Sigmoid colon (tissue), 7 donors: ENCODE measurements at places on chromosomes 11 and 22. TPM values are rescaled to one million over a fixed set of nuclear protein-coding genes. Genes with fewer than 3 reads are reported as not detected.

GRCh38 chr11:102576350-102576749 lies 45.8 kb upstream of the MMP7 start:
- no peak overlapping the region for H3K4me3 ChIP-seq
- H3K36me3 ChIP-seq, result no peaks in the 10 kb centered on the region
- H3K27me3 ChIP-seq, result no peaks in the 10 kb centered on the region
- no peaks in the 10 kb centered on the region for H3K4me1 ChIP-seq

GRCh38 chr11:1861435-1862411 lies 8.8 kb downstream of the LSP1 start:
- DNase-seq, result no peak
- H3K27ac ChIP-seq, result no peak overlapping the region
- H3K4me3 ChIP-seq, result no peak overlapping the region
- no peaks in the 10 kb centered on the region for H3K4me1 ChIP-seq

- no peak for DNase-seq
- no peak overlapping the region for H3K27ac ChIP-seq
- H3K4me1 ChIP-seq, result no peaks in the 10 kb centered on the region
- H3K36me3 ChIP-seq, result no peaks in the 10 kb centered on the region
Observed at GRCh38 chr11:108891143-108891542, 226.3 kb downstream of the DDX10 start.

- H3K4me3 ChIP-seq, result no peak overlapping the region
- DNase-seq, result no peak
- H3K36me3 ChIP-seq, result peaks cover 11% of the 10 kb centered on the region
- no peaks in the 10 kb centered on the region for H3K4me1 ChIP-seq
- no peaks in the 10 kb centered on the region for H3K27me3 ChIP-seq
Observed at GRCh38 chr22:41535244-41535643, 9.0 kb downstream of the POLR3H start.

- H3K4me3 ChIP-seq, result no peak overlapping the region
- no peaks in the 10 kb centered on the region for H3K27me3 ChIP-seq
- no peaks in the 10 kb centered on the region for H3K36me3 ChIP-seq
- DNase-seq, result no peak
Observed at GRCh38 chr22:48223488-48224190, 1461.2 kb downstream of the TBC1D22A start.

DNA sequence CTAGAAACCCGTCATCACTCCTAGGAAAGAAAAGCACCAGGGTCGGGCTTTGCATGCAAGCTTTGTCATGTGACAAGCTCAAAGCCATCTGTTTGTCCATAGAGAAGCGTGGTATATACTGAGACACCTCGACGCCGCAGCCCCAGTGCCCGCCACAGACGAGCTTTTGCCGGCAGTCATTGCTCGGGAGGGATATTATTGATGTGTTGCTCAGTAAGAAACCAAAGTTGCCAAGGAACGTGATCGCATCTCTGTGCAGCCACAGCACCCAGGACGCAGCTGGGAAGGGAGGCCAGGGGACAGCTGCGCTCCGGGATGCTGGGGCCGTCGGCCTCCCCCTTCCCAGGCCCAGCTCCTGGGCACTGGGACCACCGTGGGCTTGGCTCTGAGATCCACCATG lies 89.5 kb upstream of the KCNQ1OT1 start:
- no peaks in the 10 kb centered on the region for H3K27me3 ChIP-seq
- DNase-seq, result peak; percentile 44
- H3K27ac ChIP-seq, result no peak overlapping the region
- no peaks in the 10 kb centered on the region for H3K36me3 ChIP-seq
- peaks cover 11% of the 10 kb centered on the region for H3K4me1 ChIP-seq

The KCNK4 gene
- not detected for total RNA-seq
